ENCODE measurements at places on chromosomes 6 and 20.

GRCh38 chr6:156718647-156719394 is 58.4 kb upstream of the ARID1B start:
- DNase-seq: no peak

GRCh38 chr6:14107711-14108494 is 9.7 kb upstream of the CD83 start:
- DNase-seq: no peak

- DNase-seq: no peak
Measured at GRCh38 chr20:38790200-38791053, 15.1 kb upstream of the PPP1R16B start.

GRCh38 chr6:47922391-47922790 is 140.6 kb downstream of the OPN5 start:
- no peak for DNase-seq

GRCh38 chr6:116876107-116876506 is 935 bp upstream of the RFX6 start:
- DNase-seq: no peak

All from stimulated activated CD8-positive, alpha-beta memory T cell treated with anti-CD3 and anti-CD28 coated beads, Interleukin-7, amount 100 ng/mL, for 24 hours (primary cell).